Endothelial cell of umbilical vein (primary cell): ENCODE measurements at places on chromosomes 7 and 10. TPM values are rescaled to one million over a fixed set of nuclear protein-coding genes. Genes with fewer than 3 reads are reported as not detected.

Gene BMPER
- total RNA-seq: 0.13 and 0.32 TPM in 2 replicates

Gene PLCE1
- 0.04 and 0.05 TPM in 2 replicates for total RNA-seq

Gene HYCC1
- total RNA-seq: 43.2 and 51.8 TPM in 2 replicates

Gene CLDN4
- total RNA-seq: 0.13 and 0.25 TPM in 2 replicates

Gene SMO
- 13.0 and 13.2 TPM in 2 replicates for total RNA-seq

GRCh38 chr7:144024213-144024612, 24.1 kb downstream of the OR6B1 start:
- no peak for DNase-seq

DNA sequence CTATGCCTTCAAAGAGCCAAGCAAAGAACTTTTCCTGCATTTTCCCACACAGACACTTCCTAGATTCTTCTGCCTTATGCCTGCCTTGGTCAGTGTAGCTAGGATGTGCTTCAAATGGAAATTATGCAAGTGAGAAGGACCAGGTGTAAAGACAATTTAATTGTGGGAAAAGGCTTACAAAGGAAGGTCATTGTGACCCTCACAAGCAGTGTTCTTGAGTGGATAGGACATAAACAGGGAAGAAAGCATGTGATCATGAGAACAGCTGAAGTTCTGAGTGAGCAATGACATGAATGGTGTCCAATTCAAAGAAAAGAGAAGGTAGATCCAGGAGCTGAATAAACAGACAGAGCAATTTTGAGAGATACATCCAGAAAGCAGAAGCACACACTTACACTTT, 1.3 kb upstream of the PIP start:
- DNase-seq: no peak
